NCI-H1048 (cell line): ENCODE measurements at places on chromosomes 4 and X.

GRCh38 chr4:83214079-83214478, 70.5 kb downstream of the COQ2 start:
- DNase-seq = no peak

DNA sequence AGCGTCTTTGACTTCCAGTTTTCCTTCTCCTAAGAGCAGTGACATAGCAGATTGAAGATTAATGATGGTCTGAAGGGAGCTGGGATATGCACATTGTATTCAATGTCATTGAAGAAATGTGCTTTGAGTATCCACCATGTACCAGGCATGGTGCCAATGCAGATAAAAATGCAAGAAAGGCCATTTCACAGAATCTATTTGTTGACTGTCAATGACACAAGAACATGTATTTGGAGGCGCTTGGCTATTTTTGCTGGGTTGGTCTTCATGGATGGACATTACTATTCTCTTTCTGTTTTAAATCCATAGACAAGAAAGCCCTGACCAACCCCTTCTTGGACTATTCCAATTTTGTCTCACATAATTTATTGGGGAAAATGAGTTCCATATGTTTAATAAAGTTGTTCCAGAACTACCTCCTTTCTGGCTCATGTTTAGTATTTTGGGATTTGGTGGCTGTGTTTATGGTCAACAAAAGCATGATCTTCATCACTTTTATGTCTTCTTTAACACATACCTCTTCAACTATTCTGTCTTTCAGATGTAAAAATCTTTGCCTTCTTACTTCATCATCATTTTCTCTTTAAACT, 174.5 kb downstream of the CPE start:
- no peak for DNase-seq

DNA sequence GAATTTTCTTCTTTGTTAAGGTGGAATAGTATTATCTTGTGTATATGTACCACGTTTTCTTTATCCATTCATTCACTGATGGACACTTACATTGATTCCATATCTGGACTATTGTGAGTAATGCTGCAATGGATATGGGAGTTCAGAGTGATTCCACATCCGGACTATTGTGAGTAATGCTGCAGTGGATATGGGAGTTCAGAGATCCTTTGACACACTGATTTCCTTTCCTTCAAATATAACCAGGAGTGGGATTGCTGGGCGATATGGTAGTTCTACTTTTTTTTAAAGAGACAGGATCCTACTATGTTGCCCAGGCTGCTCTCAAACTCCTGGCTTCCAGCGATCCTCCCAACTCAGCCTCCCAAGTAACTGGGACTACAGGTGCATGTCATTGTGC, 12.1 kb downstream of the TMEM156 start:
- DNase-seq = no peak

- no peak for DNase-seq
These were observed 101.7 kb upstream of the KIT start for GRCh38 chr4:54556051-54556450.

DNA sequence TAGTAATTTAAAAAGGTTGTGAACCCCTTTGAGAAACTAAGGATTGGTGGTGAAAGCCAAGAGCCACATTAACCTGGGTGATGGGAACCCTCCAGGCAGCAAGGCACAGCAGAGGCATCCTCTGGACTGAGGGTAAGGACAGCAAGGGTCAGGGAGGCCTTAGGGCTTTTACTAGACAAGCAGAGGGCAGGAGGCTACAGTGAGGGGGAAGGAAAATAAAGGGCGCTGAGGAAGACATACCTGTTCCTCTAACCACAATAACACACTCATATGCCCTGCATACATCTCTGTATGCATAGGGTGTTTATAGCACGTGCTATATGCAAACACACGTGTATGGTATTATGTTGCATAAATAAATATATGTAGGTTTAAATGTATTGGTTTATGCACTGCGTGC, 18.7 kb downstream of the GPM6B start:
- no peak for DNase-seq

DNA sequence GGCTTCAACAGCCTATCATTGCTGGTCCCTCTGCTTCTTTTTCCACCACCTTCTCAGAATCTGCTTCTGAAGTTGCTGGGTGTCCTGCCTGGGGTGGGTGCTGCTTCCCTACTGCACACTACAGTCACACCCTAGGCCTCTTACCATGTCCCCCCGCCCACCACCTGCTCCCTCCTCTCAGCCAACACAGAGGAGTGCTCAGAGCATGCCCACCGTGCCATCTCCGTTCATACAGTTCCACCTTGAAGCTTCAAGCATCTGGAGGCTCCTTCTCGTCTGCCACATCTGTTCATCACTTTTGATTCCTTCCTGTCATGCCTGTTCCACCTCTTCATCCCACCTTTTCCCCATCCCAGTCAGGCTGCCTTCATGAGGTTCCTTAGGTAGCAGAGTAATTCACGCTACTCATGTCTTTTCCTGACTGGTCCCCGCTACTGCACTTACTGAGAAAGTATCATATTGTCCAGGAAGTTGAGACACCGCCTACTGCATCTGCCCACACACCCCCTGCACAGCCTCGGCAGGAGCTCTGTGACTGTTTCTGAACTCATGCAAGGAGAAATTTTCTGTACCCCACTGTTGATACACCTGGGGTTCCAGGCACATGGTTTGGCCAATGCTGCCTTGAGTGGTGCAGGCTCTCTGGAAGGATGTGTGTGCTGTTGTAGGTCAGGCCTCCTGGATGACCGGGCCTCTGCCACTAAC, 39.5 kb downstream of the HADH start:
- DNase-seq = no peak

- no peak for DNase-seq
These were observed 150.8 kb upstream of the DIPK2B start for GRCh38 chrX:45351478-45351877.
